Occipital lobe (tissue), 3 donors: ENCODE measurements at places on chromosomes 2 and 18. TPM values are rescaled to one million over a fixed set of nuclear protein-coding genes. Genes with fewer than 3 reads are reported as not detected.

The THAP4 gene
- 22.0 TPM for total RNA-seq

GRCh38 chr2:101017371-101017770 lies 15.3 kb downstream of the RPL31 start:
- DNase-seq = no peak

DNA sequence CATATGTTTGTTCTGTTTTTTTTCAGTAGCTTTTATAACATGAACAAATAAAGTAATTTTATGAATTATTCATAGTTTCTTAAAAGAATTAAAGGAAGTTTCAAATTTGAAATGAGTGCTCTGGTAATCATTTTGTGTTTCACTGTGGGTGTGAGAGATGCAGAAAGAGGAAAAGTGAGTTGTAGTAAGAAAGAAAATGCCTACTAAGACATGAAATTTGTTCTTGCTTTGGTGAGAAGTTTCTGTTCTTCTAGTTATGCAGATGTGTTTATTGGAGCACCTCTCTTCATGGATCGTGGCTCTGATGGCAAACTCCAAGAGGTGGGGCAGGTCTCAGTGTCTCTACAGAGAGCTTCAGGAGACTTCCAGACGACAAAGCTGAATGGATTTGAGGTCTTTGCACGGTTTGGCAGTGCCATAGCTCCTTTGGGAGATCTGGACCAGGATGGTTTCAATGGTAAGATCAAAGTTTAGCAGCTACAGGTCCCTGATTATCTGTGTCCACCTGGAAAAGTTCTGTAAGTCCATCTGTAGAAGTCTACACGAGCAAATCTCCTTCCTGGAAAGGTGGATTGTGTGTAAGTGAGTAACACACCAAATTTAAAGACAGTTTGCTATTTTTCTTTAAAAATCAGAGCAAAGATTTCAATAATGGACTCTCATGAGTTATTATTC lies 51.4 kb downstream of the ITGAV start:
- DNase-seq = no peak

DNA sequence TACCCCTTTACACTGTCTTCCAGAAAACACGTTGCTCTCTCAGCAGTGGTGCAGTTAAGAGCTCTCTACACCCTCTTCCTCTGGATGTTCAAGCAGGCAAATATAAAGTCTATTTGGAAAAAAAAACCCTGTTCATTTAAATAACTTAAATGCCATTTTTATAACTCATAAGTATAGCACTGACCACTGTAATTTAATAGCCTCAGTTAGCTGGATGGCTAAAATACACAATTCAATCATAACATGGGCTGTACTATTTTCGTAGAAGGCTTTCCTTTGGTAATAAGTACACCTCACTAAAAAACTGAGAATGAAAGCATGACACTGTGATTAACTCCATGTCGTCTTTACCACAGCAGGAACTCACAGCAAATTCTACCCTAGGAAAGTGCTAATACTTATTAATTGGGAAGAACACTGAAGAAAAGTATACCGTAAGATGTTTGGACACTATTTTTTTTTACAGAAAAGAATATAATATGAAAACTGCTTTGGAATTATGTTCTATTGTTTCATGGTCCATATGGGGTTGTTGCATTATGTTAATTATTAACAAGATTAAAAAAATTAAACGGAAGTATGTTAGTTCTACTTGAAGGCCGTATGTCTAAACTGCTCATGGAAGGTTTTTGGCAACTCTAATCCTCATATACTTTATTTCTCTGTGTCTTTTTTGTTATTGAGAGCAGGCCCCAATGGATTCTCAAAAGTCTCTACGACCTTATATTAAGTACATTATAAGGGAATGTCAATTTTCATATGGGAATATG lies 269.1 kb downstream of the ZNF385B start:
- no peak for DNase-seq

DNA sequence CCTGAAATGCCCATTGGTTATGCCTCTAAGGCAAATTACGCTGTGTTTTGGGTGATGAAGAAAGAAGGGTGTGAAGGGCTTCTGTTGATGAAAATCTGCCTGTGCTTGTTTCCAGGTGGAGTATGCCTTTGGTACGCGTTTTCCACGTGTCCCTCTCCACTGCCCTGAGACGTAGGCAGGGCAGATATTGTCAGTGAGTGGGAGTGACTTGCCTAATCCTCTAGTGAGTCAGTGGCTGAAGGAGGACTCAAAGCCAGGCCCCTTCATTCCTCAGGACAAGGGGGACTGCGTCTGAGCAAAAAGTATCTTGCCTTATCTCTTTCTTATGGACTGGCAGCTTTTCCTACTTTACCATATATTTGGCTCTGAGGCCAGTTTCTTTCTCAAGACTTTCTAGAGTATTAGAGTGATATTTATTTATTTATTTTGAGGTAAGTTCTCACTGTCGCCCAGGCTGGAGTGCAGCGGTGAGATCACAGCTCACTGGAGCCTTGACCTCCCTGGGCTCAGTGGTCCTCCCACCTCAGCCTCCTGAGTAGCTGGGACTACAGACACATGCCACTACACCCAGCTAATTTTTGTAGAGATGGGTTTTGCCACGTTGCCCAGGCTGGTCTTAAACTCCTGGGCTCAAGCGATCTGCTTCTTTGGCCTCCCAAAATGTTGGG lies 10.2 kb downstream of the RALB start:
- DNase-seq = no peak

The CD226 gene
- 0.16 TPM for total RNA-seq

The CAPG gene
- 11.1 TPM for total RNA-seq

DNA sequence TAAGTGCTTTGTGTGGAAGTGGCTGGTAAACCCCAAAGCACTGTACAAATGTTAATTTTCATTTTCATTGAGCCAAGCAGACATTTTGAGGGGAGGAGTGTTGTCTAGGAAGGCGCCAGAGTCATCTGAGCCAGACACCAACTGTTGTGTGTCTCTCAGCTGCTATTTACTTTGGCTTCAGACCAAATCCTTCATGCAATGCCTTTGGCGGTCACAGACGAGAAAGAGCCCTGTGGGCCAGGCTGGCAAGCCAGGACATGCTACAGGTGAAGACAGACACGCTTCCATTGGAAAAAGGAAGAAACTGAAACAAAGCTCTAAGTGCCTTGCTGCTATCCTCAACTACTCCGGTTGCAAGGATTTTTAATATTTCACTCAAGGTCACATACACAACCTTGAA lies 115.4 kb upstream of the CDC42EP3 start:
- no peak for DNase-seq

The IMP4 gene
- total RNA-seq = 36.7 TPM

GRCh38 chr2:194672994-194673393 lies 984.0 kb upstream of the SLC39A10 start:
- no peak for DNase-seq

DNA sequence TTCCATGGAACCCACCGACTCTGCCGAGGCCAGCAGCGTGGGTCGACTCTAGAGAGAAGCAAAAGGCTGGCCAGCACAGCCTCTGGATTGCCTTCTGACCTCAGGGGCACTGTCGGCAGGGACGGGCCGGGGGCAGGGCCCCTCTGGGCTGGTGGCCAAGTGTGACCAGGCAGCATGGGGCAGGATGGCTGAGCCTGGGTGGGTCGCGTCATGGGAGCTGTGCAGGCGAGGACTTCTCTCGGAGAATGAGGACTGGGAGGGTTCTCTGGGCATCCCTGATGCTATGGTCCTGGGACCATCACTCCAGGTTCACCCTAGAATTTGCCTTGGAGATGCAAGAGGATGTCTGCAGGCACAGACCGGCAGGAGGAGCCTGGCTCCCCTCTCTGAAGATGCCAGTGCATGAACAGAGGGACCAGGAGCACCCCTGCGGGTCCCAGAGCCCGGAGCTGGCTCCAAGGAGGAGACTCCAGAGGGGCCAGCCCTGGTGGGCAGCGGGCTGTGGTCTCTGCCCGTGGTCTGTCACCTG lies 289.2 kb downstream of the NDUFA10 start:
- no peak for DNase-seq

DNA sequence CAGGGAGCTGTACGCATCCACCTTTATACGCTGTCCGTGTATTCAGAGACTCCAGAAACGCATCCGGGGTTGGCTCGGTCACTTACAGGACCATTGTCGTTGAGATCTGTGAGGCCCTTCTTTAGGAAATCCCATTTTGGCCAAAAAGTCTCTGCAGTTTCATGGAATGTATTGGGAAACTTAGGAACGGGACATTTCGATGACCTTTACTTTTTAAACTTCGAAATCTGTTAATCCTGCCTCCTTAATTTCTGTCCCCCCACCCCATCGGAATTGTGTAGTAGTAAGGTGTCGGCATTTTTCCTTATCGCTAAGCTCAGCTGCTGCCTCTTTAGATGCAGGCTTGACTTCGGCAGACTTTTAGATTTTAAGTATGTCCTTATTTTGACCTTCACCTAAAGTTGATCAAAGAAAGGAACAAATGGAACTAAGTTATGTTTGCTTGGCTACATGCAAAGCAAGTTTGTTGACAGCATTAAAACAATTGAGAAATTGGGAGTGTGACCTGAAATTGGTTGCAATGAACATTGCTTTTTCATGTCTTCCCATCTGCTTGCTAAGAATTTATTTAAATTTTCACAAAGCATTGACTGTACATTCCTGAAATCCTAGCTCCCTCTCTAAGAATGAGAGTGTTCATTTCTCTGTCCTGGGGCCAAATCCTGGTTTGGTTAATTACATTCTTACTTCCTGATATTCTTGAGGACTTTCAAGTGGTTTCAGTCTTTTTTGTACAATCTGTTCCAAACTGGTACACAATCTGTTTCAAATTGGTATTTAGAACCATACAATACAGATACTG lies 884 bp upstream of the RAPH1 start:
- no peak for DNase-seq

DNA sequence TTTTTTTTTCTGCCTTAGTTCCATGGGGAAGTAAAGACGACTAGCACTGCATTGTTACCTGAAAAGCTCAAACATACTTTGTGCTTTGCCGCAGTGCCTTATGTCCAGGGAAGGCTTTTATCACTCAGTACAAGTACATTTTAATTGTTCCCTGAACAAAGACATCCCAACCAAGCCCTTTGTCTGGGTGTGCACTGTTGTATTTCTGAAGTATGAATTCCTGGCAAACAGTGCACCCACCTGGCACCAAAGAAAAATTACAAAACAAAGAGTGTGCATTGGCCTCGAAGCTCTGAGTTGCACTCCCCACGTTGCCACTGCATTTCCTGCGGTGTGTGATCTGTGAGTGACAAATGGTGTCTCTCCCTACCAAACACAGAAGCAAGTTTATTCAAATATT lies 858.5 kb upstream of the PIK3C3 start:
- DNase-seq = no peak

DNA sequence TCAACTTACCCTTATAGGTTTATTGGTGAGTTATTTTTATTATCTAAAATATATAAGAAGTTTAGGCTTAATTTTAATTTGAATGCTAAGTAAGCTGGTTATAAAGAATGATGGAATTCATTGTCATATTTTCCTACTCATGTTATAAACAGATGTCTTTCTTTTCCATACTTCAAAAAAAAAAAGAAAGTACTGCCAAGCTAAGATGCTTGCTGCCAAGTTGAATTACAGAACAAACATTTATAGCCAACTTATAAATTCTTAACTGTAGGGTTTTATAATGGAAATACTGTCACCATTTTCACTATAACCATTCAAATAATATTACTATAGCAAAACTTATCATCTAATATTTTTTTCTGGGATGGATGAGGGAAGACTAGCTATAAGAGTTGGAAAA lies 676.0 kb downstream of the NRXN1 start:
- DNase-seq = no peak
